ENCODE measurements at places on chromosomes 7 and 10.
A peak's percentile ranks its signal among the peaks of the same experiment; 100 is the strongest.

DNA sequence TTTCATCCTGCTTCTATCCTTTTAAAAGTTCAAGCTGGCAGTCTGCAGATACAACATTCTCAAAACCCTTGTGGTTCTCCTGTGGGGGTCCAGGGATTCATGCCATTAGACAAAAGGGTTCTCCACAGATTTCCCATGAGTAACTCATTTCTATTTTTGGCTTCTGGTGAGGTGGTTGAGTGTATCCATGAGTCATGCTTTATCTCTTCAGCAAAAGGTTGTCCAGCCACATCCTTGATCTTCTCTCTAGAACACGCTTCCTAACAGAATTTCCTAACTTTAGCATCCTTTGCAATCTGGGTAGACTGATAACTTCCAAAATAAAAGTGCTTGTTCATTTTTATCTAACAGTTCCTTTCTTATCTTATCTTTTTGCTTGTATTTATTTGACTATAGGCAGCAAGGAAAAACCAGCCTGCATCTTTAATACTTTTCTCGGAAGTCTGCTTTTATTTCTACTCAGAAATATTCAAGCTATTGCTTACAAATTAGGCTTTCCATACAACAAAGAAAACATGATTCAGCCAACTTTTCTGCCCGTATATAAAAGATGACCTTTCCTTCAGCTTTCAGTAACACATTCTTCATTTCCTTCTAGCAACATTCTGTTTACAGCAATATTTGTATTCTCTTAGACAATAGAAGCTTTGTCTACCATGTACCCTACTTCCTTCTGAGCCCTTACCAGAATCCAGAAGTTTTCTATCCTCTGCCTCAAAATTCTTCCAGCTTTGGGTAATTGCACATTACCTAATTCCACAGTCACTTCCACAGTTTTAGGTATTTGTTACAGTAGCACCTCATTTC lies 79.3 kb upstream of the IL6 start:
- no peak for DNase-seq

- DNase-seq: no peak
Measured at GRCh38 chr10:47217113-47217512, 82.9 kb upstream of the GDF10 start.

- DNase-seq: no peak
Measured at GRCh38 chr7:130096243-130096827, 26.0 kb downstream of the KLHDC10 start.

DNA sequence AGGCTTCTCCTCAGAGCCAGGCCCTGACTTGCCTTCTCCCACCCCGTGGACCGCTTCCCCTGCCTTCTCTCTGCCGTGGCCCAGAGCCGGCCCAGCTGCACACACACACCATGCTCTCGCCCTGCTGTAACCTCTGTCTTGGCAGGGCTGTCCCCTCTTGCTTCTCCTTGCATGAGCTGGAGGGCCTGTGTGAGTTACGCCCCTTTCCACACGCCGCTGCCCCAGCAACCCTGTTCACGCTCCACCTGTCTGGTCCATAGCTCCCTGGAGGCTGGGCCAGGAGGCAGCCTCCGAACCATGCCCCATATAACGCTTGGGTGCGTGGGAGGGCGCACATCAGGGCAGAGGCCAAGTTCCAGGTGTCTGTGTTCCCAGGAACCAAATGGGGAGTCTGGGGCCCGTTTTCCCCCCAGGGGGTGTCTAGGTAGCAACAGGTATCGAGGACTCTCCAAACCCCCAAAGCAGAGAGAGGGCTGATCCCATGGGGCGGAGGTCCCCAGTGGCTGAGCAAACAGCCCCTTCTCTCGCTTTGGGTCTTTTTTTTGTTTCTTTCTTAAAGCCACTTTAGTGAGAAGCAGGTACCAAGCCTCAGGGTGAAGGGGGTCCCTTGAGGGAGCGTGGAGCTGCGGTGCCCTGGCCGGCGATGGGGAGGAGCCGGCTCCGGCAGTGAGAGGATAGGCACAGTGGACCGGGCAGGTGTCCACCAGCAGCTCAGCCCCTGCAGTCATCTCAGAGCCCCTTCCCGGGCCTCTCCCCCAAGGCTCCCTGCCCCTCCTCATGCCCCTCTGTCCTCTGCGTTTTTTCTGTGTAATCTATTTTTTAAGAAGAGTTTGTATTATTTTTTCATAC lies 38.0 kb downstream of the LIMK1 start:
- no peak for DNase-seq

- no peak for DNase-seq
Measured at GRCh38 chr7:102944241-102944640, 31.4 kb downstream of the LRRC17 start.

DNA sequence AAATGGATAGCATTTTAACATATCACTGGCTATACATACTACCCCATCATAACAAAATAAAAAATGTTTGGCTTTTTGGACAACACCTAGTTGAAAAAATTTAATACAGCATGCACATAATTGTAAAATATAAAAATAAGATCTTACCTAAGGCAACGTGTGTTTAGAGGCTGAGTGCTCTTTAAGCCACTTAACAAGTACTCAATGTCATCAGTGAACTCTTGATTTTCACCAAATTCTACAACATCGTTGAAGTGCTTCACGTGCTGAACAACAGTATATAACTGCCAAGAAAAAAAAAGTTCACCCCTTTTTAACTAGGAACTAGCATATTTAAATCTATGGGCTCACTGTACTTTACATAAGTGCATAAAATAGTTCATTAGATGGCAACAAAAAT lies 49.5 kb downstream of the WAPL start:
- no peak for DNase-seq

GRCh38 chr7:159253657-159254056 lies 109.0 kb upstream of the VIPR2 start:
- DNase-seq: no peak

GRCh38 chr7:155166673-155167370 lies 96.7 kb downstream of the HTR5A start:
- no peak for DNase-seq

- no peak for DNase-seq
Measured at GRCh38 chr7:31640381-31640780, 46.6 kb upstream of the PPP1R17 start.

GRCh38 chr7:105814481-105814880 lies 61.9 kb downstream of the ATXN7L1 start:
- no peak for DNase-seq

GRCh38 chr10:59082249-59082648 lies 94.2 kb upstream of the PHYHIPL start:
- no peak for DNase-seq

- peak; percentile 63 for DNase-seq
Measured at GRCh38 chr10:13787015-13787421, 200.3 kb downstream of the PRPF18 start.

DNA sequence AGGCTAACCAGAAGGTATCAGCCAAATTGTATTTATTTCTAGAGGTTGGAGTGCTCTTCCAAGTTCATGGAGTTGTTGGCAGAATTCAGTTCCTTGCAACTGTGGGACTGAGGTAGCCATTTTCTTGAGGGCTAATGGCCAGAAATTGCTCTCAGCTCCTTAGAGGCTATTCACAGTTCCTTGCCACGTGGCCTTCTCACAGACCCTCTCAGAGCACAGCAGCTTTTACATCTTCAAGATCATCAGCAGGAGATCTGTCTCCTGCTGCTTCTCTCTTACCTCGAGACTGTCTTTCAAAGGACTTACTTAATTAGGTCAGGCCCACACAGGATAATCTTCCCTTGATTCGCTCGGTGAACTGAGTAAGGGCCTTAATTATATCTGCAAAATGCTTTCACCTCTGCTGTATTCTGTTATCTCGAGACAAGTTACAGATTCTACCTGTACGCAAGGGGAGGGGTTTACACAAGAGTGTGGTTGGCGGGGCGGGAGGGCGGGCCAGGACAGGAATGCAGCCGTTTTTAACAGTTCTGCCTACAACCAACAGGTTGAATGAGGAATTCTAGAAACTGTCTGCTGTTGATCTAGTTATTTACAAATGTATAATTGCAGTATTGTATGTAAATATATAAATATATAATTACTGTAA lies 15.0 kb downstream of the MIOS start:
- DNase-seq: no peak

DNA sequence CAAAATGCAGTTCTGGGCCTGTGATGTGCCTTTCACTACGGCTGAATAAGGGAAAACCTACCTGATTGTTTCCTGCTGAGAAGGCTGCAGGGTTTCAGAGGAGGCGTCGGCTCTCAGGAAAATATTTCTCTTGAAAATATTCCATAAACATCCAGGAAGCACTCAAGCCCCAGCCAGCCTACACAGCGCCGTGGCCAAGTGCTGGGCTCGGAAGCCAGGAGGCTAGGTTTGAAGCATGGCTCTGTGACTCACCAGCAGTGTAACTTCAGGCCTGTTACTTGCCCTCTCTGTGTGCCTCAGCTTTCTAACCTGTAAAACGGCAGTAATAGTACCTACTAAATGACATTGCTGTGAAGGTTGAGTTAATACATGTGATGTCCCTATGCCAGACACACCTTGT lies 399.1 kb downstream of the GATA3 start:
- no peak for DNase-seq

DNA sequence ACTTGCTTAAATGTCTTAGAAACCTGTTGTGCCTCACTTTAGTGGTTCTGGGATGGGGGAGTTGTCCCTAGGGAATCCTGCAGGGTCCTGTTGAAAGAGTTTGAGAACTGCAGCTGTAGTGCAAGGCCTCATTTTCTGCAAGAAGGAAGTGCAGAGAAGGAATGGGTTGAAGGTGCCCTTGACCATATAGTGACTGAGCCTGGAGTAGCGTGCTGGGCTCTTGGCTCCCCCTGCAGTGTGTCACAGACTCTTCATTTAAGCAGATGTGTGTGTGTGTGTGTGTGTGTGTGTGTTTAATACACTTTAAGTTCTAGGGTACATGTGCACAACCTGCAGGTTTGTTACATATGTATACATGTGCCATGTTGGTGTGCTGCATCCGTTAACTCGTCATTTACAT lies 92.2 kb downstream of the GRK5 start:
- no peak for DNase-seq

- no peak for DNase-seq
Measured at GRCh38 chr7:138249975-138250374, 173.7 kb downstream of the AKR1D1 start.

DNA sequence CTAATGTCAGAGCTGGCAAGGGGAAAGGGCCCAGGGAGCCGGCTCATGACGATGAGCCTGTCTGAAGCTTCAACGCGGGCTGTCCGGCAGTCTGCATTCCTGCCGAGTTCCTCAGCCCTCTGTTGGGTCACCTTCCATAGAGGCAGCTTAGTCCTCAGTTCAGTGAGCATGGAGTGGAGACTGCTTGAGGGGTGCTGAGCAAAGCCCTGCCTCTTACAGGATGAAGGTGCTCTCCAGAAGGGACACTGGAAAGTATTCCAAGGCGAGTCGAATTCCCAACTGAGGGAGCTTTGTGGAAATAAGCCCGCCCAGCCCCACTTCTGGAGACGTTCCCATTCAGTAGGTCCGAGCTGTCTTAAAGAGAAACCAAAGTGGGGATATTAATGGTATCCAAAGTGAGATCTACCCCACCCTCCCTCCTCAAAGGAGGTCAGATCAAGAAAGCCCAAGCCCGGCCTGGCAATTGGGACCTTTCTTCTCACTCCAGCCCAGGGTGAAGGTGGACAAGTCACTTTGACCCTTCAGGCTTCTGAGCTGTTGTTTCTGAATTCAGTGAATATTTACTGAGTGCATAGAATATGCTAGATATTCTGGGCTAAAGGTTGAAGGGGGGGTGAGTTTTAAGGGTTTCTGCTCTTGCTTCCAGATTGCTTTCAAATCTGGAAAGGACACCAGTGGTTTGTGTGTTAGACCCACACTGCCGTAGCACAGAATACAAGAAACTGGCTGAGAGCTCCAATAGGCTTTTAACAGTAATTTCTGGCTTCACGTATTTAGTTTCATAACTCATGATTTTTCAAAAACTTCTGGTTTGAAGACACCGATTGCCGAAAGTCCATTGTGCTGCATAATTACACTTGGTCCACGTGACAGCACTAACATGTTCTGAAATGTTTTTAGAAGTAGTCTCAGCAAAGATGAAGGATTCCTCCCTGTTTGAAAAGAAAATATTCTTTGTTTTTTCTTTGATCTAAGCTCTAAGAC lies 3.5 kb downstream of the EGFR start:
- DNase-seq: no peak

DNA sequence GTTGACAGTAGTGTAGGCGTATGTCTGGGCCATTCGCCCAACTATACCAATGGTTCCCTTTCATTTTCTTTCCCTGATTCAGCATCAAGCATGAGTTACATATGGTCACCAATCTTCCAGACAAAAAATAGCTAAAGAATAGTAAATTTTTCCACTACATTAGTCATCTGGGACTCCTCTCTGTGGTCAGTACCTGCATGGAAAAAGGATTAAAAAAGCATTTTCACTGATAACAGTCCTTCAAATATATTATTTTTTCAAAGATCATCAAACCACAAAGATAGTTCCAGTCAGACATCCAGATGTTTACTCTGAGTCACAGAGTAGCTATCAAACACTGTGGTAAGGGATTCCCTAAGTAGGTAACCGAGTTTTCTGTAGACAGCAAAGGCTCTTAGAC lies 302.6 kb upstream of the SEMA3D start:
- no peak for DNase-seq

DNA sequence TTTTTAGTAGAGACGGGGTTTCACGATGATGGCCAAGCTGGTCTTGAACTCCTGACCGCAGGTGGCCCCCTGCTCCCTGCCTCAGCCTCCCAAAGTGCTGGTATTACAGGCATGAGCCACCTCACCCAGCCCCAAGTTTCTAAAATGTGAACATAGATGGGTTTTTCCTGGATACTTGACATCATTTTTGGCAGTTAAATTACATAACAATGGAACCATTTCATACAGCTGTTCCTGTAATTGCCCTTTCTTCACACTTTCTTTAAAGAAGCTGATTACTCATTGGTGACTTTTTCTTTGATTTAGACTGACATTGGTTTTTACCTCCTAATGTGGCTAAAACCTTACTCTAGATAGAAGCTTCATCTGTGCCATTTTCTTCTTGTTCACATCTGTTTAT lies 5.9 kb downstream of the ZKSCAN1 start:
- no peak for DNase-seq

DNA sequence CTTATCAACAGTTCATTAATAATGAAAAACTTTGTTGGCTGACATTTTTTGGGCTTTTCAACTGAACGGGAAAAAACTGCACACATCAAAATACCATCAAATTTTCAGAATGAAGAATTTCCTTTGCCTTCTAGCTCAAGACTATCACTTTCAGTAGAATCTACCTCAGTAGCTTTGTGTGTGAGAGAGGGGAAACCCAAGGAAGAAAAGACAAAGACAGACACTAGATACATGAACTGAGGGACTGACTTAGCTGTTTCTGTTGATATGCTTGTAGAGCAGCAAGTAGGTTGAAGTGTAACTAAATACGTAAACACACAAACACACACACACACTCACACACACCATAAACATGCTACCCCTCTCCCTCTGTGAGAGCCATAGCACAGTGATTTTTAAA lies 257.1 kb downstream of the CDK14 start:
- no peak for DNase-seq

DNA sequence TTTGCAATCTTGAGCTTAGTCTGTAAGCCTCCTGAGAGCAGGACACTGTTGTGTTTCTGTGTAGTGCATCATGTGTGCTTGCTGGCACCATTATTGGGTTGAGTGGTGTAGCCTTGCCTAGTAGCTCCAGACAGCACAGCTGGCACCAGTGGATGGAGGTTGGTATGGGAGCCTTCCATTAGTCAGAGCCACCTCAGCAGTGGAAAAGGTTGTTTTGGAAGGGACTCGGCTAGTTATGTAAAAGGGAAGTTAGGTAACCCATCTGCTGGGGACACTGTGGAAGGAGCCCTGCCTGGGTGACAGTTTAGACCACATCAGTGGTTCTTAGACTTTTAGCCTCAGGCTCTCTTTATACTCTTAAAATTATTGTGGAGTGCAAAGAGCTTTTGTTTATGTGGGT lies 16.3 kb downstream of the MINDY4 start:
- DNase-seq: no peak

GRCh38 chr10:114885443-114885842 lies 52.6 kb upstream of the TRUB1 start:
- no peak for DNase-seq
